ENCODE measurements at places on chromosomes 16 and 17.

GRCh38 chr16:57735755-57736418 is at the start of gene KATNB1:
Gene KATNB1, plus strand, starts transcription at chr16:57735770. Its CDS starts 1,474 bp downstream, at chr16:57737244.
- DNase-seq: no peak

- no peak for DNase-seq
Observed at GRCh38 chr16:21971856-21972255, 18.7 kb downstream of the UQCRC2 start.

- DNase-seq: no peak
Observed at GRCh38 chr17:81631482-81631881, 5.4 kb downstream of the NPLOC4 start.

DNA sequence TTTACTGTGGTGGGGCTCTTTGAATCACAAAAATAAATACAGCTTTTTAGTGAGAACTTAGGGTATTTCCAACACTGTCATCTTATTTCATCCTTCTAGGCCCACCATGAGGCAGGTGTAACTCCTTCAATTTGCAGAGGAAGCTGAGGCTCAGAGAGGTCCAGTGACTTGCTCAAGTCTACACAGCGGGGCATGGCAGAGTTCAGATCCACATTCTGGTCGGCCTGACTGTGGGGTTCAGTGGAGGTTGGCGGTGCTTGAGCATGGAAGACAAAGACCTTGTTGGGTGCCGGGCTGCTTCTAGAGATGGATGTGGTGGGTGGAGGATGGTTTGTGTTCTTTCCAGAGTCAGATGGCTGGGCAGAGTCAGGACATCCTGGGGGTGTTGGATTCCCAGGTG is 39.8 kb downstream of the PLCG2 start:
- no peak for DNase-seq

DNA sequence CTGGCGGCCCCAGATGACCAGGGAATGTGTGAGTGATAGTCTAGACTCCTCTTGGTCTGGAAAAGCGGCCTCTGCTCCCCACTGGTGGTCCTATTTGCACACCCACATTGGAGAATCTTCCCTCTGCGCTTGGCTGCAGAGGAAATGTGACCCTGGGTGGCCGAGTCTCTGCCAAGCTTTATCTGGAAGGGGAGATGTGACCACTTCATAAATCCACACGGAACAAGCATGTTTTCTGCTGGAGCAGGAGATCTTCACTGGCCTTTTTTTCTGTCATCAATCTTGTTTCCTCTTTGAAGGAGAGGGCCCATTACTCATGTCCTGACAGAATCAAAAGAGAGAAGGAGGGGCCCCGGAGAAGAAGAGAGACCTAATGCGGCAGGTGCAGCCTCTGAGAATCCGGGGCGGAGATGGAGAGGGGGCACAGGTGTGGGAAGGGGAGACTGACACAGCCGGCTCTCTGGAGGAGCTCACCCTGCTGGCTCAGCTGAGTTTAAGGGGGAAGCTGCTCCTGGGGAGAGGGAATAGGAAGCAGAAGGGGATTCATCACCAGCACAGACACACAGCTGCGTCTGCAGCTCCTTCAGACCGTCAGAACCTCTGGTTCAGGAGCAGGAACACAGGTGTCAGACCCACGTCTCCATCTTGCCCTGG is 116.3 kb downstream of the SOX9 start:
- no peak for DNase-seq

- no peak for DNase-seq
Observed at GRCh38 chr17:30524847-30525246, 47.6 kb downstream of the GOSR1 start.

DNA sequence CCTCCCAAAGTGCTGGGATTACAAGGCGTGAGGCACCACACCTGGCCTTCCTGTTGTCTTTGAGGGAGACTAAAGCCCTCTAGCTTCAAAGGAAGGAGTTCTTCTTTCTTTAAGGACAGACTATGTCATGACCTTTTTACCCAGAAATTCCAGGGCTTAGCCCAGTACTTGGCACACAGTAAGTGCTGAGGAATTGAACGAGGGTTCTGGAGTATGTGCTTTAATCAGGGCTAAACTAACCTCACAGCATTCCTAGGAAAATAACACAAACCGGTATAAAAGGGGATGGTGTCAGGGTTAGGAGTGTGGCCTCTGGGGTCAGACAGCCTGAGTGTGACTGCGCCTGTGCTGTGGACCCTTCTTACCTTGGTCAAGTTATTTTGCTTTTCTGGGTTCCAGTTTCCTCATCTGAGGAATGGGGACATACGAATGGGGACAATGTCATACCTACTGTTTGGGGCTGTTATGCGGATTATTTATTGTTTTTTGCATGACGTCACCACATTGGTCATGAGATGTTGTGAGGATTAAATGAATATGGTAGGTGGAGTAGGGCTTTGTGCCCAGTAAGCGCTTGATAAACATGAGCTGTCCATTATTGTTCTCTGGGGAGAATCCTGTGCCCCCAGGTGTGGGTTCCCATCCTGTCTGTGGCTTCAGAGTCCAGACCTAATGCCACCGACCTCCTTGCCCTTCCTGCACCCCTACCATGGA is 21.9 kb downstream of the KSR1 start:
- DNase-seq: no peak

- DNase-seq: no peak
Observed at GRCh38 chr16:69328854-69329316, 1.5 kb downstream of the PDF start.

DNA sequence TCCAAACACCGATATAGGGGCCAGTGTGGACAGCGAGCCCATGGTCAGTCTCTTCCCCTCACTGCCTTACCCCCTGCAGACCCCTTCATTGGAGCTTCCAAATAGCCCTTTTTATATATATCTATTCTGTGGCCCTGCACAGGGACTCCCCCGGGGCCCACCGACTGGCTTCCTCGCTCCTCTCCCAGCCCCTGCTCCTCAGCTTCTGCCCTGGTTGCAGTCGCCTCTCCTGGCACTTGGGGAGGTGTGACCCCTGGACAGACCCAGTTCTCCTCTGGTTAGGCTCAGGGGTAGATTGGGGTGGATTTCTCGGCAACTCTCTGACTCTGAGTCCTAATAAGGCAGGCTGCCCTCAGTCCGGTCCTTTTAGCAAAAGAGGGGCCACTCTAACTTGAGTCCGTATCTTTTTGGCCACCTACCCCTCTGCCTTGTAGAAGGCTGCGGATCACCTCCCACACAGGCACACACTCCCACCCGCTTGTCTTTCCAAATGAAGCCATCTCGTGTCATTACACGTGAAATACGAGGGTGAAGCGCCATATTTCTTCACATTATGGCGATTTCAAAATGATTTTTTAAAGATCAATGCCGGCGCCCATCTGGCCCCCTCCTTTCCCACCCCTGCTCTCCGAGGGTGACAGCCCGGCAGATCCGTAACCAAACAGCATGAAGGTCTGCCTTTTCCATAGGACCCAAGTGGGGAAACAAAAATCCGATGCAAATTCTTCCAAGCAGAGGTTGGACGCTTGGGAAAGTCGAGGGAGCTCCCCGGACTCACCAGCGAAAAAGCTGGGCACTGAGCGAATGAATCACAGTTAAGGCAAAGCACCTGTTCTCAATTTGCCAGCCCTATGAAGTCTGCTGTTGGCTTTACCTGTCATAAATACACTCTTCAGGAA is 1.7 kb upstream of the HOXB9 start:
- DNase-seq: no peak

DNA sequence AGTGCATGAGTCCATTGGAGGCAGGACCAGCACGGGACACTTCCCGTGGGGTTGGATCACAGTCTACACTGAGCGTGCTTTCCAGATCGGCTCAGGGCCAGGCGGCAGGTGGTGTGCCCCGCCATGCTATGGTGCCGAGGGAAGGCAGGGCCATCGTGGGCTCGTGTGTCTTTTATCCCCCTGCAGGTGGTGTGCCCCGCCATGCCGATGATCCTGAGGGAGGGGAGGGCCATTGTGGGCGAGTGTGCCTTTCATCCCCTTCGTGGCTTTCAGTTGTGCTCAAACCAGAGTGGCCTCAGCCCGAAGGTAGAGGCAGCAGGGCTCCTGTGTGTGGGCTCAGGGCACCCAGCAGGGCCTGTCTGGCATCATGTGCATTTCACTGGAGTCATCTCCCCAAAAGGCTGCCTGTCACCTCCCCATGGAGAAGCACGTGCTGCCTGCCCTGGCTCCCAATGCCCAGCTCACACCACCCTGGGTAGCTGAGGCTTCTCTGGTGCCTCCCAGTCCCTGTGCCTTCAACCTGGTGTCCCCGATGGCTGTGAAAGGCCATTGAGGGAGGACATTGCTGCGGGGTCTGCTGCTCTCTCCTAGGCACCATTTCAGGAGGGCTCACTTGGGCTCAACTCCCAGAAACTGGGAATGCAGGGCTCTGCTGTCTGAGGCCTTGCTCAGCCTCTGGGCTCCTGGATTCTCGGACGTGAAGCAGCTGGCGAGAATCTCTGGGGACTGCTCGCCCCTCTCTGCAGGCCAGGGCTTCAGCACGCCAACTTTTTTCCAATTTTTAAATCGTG is 207.6 kb downstream of the NPIPB11 start:
- DNase-seq: no peak

DNA sequence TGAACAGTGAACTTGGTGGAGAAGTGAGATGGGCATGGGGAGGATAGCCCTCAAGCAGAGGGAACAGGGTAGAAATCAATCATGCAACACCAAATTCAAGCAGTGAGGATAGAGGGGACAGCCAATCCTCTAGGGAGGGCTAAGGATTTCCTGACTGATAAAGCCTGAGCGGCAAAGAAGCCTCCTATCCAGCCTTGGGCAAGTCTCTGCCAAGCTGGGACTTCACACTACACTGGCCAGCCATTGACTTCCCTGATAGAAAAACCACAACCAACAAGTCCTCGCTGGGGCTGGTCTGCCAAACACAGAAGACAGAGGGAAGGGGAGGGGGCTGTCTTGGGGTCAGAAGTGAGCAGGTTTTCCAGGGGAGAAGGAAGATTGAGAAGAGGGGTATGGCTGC is 2.5 kb upstream of the FBXL19 start:
- DNase-seq: no peak

- no peak for DNase-seq
Observed at GRCh38 chr17:44269535-44270240, 1.8 kb upstream of the SLC4A1 start.

DNA sequence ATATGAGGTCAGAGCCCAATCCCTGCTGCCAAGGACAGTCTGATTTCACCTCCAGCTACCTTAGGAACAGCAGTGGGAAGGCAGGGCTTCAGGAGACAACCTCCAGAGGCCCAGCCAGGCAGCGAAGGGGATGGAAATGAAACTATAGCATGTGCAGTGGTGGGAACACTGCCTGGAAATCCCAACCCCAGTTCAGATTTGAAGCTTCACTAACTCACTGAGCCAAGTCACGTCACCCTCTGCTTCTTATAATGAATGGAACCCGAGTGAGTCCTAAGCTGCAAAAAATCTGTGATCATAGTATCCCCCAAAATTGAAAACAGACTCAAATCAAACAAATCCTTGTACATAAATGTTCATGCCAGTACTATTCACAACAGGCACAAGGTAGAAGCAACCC is 36.0 kb upstream of the SLC39A11 start:
- DNase-seq: no peak

DNA sequence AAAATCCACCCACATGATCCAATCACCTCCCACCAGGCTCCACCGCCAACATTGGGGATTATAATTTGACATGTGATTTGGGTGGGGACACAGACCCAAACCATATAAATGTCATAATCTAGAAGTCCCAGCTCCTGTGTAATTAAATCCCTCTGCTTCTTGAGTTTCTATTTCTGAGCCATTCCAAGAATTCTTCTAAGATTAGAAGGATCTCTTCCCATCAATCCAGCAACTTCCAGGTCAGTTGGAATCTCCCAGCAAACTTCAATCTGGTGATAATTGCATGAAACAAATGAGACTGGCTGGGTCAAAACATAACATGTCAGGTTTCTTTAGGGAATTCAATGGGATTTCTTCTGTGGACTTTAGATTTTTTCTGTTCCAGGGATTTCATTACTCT is 127.8 kb upstream of the CDH5 start:
- no peak for DNase-seq

Measured in thymus (tissue), 14 donors.